H4 (cell line): ENCODE measurements at places on chromosomes 5 and 9. TPM values are rescaled to one million over a fixed set of nuclear protein-coding genes. Genes with fewer than 3 reads are reported as not detected.
A peak's percentile ranks its signal among the peaks of the same experiment; 100 is the strongest.

LRRC70 gene
- total RNA-seq = 0.04 TPM in 1 of 2 replicates, not detected in the other

DNA sequence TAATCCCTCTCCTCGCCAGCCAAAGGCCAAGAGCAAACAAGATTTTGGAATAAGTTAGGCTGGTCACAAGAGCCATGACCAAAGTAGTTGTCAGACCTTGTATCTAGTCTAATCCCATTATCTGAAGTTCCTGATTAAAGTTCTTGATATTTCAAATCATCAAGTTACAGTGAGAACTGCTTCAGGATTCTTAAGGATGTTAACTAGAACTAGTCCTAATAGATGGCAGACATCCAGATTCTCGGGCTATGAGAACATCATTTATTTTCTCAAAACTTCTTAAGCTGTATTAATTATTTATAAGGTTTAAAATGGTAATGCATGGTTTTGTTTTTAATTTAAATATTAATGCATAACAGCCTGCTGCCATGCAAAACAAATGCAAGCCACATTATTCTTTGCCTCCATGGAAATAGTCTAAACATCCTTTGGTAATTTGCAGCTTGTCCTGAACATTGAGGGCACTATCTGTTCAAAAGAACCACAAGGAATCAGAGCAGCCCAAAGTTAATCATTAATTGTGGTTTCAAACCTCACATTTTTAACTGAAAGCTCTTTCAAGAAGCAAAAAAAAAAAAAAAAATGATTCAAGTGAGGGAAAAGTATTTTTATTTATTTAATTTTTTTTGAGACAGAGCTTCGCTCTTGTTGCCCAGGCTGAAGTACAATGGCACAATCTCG lies 95.1 kb downstream of the TTC39B start:
- DNase-seq = no peak

CDK5RAP2 gene
- 18.6 and 24.2 TPM in 2 replicates for total RNA-seq

- peak; percentile 37 for DNase-seq
Measured at GRCh38 chr5:140402258-140403074, 833 bp downstream of the ANKHD1 start.

- no peak for DNase-seq
Measured at GRCh38 chr9:95435074-95435728, 81.6 kb downstream of the PTCH1 start.

DNA sequence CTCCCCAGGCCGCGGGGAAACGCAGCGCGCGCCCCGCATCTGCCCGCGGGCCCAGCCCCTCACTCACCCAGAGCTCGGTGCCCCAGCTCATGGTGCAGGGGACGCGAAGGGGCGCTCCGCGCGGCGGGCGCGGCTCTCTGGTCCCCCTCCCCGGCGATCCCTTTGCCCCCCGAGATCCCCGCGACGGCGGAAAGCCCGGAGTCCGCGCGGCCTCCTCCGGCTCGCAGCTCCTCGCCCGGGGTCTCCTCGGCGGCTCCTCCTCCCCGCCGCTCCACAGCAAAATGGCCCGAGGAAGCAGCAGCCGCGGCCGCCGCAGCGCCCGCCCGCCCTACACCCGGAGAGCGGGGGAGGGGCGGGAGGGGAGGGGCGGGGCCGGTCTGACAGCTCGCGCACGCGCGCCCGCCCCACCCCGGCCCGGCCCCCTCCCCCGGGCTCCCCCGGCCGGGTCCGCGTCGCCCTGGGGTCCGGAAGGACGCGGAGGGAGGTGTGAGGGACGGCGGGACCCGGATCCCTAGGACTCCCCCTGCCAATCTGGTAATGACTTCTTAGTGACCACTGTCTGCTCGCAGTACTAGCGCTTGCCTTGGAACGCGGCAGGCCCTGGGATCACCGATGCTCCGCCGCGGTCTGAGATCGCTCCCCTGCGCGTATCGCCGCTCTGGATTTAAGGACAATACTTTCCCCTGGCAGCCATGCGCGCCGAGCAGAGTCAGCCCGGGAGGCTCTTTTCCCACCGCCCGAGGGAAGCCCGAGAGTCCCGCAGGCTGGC lies at the start of gene FNBP1:
Gene FNBP1 (minus strand): TSS at position 305 of the 769 bp plus-strand sequence. CDS start 214 bp downstream, at position 91.
- peak; percentile 21 for DNase-seq

NXNL2 gene
- not detected in 2 replicates for total RNA-seq

ACOT12 gene
- total RNA-seq = not detected in 2 replicates

- DNase-seq = peak; percentile 66
Measured at GRCh38 chr5:56264417-56265025, 31.4 kb upstream of the ANKRD55 start.

DNA sequence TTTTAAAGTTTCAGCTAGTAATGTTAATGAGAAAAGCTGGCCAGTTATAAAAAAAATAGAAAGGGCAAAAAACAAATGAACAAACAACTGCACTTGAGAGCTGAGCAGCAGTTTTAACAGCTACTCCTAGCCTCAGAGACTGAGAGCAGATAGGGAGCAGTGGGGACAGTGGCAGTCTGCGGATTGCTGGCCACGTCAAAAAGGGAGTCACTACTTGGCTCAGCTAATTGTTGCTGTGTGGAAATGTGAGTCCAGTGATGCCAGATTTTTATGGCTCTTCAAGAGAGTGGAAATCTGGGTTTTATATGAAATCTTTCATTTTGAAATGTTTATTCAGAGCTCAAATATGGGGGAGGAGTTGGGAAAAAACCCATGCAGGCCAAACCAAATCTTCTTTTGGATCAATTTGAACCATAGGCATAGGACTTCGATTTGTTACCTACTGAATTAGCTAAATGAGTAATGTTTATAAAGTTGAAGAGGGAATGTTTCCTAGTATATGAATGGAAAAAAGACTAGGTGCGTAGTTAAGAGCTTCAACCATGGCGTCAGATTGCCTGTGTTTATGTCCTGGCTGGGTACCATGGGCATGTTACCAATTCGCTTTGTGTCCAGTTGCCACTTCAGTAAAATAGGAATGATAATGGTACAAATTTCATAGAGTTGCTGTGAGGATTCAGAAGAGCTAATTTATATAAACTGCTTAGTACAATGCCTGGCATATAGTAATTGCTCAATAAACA lies 102.1 kb downstream of the PAM start:
- DNase-seq = no peak

OR1L4 gene
- total RNA-seq = not detected in 2 replicates

- no peak for DNase-seq
Measured at GRCh38 chr9:89418882-89419640, 78.9 kb downstream of the SEMA4D start.

DNA sequence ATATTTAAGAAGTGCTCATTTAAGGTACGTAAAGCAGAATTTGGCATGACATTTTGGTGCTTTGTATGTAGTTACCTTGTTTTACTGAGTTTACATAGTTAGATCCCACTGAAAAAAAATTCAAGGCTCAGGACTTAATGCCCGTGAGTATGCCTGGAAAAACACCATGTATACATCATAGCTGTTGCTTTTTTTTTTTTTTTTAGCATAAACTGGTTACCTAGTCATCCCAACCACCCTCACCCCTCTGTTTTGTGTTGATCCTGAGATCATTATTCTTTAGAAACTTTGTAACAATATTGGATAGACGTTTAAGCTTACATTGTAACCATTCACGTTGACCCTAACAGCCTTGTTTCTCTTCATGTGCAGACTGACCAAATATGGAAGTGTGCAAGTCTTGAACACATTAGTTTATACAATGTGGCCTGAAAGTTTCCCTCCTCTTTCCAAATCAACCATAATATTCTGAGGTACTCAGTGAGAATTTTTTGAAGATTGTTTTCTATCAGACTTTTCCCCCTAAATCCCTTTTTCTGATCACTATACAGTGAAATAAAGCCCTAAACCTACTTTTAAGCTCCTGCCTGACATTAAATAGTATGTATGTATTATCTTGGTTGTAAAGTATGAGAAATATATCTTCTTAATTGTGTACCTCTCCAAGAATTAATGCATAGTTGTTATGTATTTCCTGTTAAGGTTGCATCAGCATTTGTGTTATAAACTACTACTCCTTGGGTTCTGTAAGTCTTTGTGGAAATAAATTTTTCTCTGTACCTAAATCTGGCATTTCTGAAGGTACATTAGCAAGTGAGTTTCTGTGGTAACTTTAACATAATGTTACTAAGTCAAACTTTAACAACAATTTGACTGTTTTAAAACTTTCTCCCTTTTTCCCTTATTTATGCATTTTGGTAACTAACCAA lies 4.4 kb downstream of the RABGAP1 start:
- DNase-seq = no peak
